ENCODE measurements at places on chromosomes 6 and 20.
A peak's percentile ranks its signal among the peaks of the same experiment; 100 is the strongest.

- DNase-seq, result no peak
Observed at GRCh38 chr6:3644739-3645012, 106.8 kb downstream of the PXDC1 start.

DNA sequence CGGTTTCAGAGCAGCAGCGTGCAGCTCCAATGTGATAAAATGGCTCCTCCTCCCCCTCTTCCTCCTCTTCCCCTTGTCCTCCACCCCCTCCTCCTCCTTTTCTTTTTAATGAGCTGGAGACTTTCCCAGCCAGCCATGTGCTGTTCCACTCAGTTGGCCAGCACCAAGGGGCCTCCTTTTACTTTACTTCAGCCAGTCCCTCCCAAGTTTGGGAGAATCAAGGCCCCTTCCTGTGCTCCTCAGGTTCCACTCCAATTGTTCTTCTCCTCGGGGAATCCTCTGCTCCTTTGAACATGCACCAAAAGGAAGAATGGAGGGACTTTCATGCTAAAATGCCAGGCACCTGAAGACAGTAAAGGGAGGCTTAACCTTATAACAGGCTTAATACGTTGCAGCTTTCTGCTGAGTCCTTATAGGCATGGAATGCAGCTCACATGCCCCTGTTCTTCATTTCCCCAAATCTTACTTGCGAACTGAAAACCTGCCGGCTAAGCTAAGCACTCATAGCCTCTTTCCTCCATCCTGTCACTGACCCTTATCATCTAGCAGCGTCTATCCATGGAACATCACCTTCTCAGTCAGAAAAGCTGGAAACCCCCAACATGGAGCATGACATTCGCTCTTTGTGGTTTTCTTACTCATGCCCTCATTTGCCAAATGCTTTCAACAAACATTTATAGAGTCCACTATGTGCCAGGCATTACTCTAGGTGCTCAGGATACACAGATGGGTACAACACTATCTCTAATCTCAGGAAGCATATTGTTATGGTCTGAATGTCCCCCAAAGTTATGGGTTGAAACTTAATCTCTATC lies 170.6 kb downstream of the PHACTR1 start:
- DNase-seq, result peak; percentile 47

GRCh38 chr20:25148181-25148981 lies 47.1 kb upstream of the ENTPD6 start:
- peak; percentile 33 for DNase-seq

DNA sequence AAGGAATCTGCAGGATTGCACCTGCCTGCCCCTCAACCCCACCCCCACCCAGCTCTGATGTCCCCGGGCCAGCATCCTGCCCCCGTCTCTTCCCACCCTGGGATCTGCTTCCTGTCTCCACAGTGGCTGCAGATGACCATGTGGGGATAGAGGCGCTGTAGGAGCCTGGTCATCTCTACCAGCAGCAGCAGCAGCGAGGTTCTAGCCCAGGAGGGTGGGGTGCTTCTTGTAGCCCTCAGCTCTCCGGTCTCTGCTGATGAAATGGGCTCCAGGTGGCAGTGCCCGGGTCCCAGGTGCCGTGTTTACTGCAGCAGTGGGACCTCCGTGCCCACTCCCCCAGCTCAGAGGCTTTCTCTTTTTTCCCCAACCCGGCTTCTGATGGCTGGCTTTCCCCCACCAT lies 25.2 kb downstream of the CAPN11 start:
- no peak for DNase-seq

- DNase-seq, result no peak
Observed at GRCh38 chr6:163695414-163695864, 280.9 kb downstream of the QKI start.

- peak; percentile 58 for DNase-seq
Observed at GRCh38 chr6:139161169-139161568, 26.3 kb downstream of the HECA start.

DNA sequence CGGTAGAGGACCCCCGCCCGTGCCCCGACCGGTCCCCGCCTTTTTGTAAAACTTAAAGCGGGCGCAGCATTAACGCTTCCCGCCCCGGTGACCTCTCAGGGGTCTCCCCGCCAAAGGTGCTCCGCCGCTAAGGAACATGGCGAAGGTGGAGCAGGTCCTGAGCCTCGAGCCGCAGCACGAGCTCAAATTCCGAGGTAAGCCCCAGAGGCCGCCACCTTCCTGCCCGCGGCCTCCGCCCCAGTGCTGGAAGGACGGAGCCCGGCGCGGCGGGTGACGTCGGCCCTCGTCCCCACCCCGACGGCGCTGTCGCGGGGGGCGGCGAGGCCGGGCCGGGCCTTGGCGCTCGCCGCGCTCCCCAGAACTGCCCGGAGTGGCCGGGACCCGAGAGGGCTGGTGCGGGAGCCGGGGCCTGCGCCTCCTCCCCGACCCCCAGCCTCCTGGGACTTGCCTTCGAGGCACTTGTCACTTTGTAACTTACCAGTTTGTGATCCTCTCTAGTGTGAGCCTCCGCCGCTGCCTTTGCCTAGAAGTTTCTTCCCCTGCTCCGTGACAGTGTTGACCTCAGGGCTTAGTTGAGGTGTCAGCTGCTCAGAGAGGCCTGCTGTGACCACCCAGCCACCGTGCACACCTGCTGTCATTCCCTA lies 417 bp downstream of the VAPB start:
- peak; percentile 49 for DNase-seq

DNA sequence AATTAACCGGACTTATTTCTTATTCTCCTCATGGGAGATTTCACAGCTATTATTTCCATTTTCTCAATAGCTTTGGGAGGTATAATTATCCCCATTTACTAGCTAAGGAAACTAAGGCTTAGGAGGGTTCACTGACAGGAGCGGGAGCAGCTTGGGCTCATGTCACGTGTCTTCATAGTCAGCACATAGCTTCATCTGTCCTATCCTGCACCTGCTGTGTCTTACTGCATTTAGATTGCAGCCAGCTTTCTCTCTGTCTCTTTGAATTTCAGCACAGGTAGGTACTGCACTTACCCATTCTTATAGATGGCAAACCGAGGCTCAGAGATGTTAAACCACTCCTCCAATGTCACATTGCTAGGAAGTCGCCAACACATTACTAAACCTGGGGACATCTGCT lies 839.9 kb downstream of the MAFB start:
- DNase-seq, result no peak

GRCh38 chr20:856361-856775 lies 22.9 kb downstream of the FAM110A start:
- peak; percentile 86 for DNase-seq

- no peak for DNase-seq
Observed at GRCh38 chr6:132512342-132512637, 626 bp downstream of the STX7 start.

DNA sequence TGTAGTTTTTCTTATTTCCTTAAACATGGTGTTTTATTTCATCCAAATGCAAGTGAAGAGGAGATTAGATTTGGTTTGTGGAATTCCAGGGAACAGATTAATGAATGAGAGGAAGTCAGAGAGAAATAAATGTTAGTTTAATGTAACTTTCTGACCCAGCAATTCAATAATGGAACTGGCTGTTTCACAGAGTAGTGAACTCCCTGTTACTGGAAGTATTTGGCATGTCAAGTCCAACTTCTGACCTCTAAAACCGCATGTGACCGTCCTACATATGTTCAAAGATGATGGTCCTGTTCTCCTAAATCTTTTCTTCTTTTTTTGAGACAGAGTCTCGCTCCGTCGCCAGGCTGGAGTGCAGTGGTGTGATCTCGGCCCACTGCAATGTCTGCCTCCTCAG lies 18.7 kb downstream of the PROCR start:
- no peak for DNase-seq

DNA sequence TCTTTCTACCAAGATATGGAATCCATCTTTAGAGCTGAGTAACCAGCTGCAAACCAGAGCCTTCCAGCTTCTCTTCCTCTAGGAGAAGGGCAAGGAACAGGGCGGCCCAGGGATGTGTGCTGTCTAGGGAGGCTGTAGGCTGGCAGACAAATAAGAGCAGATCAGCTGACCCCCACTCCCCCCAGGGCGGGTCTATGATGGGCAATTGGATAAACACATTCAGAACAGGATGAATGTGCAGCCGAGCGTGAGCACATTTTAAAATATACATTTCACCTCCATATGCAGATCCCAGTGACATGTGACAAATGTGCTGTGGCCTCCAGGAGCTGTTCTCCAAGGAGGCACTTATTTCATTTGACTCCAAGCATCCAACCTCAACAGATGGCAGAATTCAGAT lies 580.1 kb downstream of the PTPRT start:
- DNase-seq, result no peak

DNA sequence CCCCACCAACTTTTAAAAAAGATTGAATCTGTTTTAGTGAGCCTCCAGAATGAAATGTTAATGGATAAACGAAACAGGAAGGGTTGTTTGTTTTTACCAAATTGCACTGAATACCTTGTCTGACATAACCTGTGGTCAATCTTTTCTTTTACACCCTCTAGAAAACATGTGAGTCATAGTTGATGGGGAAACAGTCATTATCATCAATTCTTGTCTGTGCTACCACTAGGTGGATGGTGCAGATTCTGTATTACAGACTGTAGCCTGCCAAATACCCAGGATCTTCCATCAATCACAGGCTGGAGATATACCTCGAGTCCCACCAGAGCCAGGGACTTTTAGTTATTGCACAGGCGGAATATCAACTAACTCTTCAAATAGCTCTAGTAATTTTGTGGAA lies 29.5 kb upstream of the PKIB start:
- no peak for DNase-seq

DNA sequence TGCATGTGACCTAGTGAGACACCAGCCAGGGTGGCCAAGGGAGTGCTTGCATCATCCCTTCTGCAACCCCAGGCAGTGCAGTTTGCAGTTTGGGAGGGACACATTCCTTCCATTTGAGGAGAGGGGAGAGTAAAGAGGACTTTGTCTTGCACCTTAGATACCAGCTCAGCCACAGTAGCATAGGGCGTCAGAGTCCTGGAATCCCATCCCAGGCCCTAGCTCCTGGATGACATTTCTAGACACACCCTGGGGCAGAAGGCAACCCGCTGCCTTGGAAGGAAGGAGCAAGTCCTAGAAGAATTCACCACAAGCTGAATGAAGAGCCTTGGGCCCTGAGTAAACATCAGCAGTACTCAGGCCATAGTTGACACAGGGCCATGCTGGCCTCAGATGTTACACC lies 680.4 kb upstream of the IMPG1 start:
- no peak for DNase-seq

DNA sequence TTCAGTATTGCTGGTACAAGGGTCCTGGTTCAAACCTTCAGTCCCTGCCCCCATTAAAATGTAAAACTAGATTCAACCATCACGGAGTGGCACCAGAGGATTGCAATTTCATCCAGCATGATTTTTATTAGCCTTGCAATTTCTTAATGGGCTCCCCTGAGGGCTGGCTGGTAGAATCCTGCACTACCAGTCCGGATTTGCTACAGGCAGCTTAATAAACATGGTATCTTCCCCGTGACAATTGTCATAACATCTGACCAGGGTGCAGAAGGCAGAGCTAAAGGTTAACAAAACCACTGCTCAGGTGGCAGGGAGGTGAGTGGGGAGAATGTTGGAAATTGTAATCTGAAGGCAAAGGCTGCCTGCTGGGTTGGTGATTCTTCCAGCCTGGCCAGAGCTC lies 94.5 kb downstream of the PKHD1 start:
- no peak for DNase-seq

- DNase-seq, result no peak
Observed at GRCh38 chr20:1712634-1713624, 55.4 kb upstream of the SIRPG start.

- no peak for DNase-seq
Observed at GRCh38 chr6:104958178-104959025, 1.5 kb downstream of the LIN28B start.

DNA sequence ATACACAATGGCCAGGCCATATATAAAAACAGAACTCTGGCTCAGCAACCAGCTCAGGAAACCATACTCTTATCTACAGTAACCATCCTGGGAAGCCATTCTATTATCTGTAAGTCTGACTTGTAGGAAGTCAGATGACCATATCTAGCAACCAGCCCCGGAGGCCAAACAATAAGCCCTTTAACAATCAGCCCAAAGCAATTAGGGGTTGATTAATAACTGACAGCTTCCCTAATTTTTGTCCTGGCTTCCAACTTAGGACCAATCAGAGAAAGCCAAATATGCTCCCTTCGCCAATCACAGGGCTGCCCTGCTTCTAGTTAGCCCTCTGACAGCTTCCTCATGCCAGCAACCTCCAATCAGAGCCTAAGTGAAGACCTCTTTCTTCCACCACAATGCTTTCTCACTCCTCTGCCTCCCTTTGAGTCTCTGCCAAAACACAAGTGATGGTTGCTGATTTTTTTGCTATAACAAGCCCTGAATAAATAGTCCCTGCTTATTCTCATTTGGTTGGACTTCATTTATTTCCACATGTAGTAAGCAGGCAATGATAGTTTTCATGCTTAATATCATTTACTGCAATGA lies 37.8 kb upstream of the STXBP5 start:
- DNase-seq, result no peak

GRCh38 chr20:34834459-34834893 lies 9.0 kb upstream of the NCOA6 start:
- DNase-seq, result peak; percentile 41

- DNase-seq, result no peak
Observed at GRCh38 chr20:18511571-18511970, 3.8 kb downstream of the SEC23B start.

DNA sequence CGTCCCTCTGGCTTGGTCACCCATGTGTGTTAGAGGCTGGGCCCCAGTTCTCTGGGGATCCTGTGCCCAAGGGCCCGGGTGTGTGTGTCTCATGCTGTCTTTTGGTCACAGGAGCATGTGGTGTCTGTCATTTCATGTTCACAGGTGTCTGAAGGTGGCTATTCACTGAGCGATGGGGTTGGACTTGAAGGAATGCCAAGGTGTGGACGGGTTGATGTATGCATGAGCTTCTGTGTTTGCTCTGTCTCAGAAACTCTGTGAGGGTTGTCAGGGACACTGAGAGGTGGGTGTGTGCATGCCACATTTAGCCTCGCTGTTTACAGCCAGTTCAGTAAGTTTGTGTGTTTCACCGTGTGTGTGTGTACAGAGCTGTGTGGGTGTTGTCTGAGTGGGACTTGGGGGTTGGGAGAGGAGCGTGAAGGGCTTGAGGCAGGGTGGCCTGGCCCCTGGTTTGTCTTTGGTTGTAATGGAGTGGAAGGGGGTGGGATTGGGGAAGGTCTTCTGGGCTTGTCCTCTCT lies 1.2 kb downstream of the DDR1 start:
- peak; percentile 21 for DNase-seq

GRCh38 chr20:37335642-37336368 lies 10.1 kb upstream of the SRC start:
- no peak for DNase-seq

GRCh38 chr6:146892613-146893401 lies 294.0 kb downstream of the ADGB start:
- DNase-seq, result peak; percentile 96

- DNase-seq, result no peak
Observed at GRCh38 chr20:46040902-46041535, 12.0 kb downstream of the SLC12A5 start.
